ENCODE measurements at places on chromosomes 1 and 21.

GRCh38 chr1:243842978-243843511, 7.0 kb downstream of the AKT3 start:
- peak; percentile 74 for DNase-seq

DNA sequence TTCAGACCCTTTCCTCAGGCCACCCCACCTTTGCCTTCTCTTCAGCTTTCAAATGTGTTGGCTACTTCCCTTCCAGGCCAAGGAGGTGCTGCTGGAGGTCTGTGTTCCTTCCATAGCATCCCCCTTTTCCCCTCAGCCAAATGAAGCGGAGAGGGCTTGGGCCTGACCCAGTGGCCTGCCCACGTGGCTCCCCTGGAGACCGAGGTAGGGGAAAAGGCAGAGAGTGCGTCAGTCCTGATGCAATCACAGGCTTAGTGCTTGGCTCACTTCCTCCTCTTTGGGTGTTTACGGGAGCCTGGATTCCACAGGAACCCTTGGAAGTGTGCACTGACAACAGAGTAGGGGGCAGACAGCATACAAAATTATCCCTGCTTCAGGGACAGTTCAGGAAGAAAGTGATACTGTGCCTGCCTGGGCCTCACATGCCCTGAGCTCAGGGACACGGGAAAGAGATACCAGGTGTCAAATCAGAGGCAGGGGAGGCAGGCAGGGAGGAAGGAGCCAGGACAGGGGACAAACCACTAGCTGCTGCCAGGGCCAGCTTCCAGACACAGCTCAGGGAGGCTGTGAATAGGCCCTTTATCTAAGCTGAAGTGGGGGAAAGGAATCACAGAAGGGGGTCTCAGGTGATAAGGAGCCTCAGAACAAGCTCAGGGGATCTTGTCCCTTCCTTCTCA, 16.6 kb upstream of the PTP4A2 start:
- DNase-seq: peak; percentile 99

GRCh38 chr1:26690576-26691031, 5.2 kb upstream of the ARID1A start:
- DNase-seq: no peak

- DNase-seq: no peak
Measured at GRCh38 chr1:113375878-113376277, 14.4 kb upstream of the MAGI3 start.

GRCh38 chr1:197268012-197268411, at the start of gene CRB1:
CRB1 (plus strand) TSS chr1:197268252; CDS start chr1:197268413, 161 bp downstream.
- DNase-seq: peak; percentile 5

- peak; percentile 21 for DNase-seq
Measured at GRCh38 chr21:32921632-32922230, 104.0 kb upstream of the OLIG2 start.

DNA sequence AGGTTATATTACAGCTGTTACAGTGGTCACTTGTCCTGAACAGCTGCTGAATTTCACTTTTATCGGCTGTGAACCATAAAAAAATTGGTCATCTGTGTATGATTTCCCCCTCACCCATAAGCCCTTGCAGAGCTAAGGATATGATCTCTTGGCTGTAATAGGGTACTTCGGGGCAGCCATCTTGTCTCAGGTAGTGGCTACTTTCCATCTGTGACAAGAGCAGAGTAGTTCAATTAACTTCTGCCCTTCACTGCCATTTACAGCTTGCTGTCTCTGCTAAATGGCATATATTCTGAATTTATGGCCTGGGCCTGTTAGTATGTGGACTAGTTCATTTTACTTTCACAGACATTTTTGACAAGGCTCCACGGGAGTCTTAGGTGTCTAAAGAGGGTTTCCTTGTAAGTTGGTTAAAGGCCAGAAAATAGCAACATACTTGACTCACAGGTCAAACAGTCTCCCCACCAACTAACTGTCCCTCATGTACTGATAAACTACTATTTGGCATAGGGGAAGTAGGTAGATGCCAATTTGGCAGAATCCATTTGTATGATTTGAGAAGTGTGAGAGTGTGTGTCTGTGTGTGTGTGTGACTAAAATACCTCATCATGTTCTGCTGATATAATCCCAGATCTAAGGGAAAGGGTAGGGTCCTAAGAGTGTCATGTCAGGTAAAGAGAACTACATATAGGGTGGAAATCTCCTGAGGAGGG, 151.6 kb downstream of the KCTD3 start:
- DNase-seq: no peak

DNA sequence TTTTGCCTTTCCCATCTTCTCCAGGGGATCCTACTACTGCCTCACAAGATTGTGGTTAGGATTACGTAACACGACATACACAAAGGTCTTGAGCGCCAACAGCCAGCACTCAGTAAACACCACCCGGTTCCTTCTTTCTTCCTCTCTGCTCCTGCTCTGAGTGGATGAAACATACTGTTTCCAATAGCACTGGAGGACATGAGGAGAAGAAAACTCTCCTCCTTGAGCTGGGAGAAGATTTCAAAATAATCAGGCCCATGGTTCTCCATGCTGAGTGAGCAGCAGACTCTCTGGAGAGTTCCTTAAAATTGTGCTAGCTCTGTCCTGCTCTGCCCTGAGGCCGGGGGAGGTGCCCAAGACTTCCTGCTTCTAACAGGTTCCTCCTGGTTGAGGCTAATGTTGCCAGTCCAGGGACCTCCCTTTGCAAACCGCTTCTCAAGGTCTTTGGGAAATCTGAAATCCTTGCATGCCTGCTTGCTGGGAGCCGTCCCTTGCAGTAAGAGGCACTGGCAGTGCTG, 29.4 kb upstream of the MX1 start:
- DNase-seq: peak; percentile 48
